Activated T-helper 1 cell treated with anti-CD3 and anti-CD28 coated beads, Interleukin-2, amount 50 U/mL, for 16 hours (primary cell): ENCODE measurements at places on chromosomes 2 and 18.

DNA sequence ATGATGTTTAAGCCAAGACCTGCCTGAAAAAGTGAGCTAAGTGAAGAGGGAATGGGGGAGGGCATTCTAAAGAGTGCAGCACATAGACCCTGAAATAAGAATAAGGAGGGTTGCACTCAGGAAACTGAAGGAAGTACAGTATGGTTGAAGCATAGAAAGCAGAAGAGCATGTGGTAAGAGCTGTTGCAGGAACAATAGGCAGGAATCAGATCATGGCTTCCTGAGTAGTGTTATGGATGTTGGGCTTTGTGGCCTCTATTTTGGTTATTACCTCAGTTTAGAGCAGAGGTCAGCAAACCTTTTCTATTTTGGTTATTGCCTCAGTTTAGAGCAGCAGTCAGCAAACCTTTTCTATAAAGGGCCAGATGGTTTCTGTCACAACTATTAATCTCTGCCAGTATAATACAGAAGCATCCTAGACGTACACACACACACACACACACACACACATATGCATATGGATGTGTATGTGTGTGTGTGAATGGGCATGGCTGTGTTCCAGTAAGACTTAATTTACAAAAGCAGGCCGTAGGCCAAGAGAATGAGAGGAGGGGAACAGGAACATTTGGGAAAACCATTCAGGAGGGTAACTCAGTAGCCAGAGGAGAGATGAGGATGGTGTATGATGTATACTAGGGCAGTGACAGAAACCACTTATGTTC, 91.1 kb upstream of the MYO3B start:
- no peak for DNase-seq

DNA sequence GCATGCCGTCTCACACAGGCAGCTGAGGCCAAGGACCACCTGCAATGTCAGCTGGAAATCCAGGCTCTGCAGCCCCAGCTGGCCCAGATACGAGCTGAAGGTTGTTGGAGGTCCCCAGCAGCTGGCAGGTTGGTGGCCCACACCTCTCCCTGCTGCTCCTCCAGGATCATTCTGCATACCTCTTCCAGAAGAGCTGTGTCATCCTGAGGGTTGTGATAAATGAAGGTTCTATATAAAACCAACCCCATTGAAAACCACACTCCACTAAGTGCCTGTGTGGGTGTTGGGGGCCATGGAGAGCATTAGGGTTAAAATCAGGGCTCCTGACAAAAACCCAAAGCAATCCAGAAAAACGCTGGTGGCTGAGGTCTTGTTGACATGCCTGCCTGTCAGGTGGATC, 50.4 kb downstream of the C1QL2 start:
- DNase-seq, result no peak

GRCh38 chr2:33577084-33577483, 22.0 kb downstream of the FAM98A start:
- DNase-seq, result no peak

- no peak for DNase-seq
These were observed 79.4 kb upstream of the FAM136A start for GRCh38 chr2:70381235-70381634.
